ENCODE measurements at places on chromosomes 11 and 22.

DNA sequence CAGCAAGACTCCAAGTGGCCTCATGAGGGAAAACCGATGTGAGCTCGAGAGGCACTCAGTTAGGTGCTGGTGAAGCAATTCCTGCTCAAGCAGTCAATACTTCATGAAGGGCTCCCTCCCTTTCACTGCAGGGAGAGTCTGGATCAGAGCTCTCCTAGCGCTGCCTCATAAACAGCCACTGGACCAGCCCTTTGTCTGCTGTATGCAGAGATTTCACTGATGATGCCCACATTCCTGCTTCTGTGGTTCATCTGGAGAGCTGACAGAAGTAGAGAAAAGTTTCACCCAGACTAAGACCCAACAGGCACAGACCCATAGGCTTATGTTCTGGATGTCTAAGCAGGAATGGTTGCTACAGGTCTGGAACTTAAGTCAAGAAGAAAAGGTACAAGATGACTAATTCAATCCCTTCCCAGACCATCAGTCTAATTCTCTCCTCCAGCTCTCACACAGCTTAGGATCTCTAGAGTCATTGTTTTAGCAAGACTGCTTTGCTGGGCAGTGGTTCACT, 4.0 kb downstream of the UCP2 start:
- no peak for DNase-seq

GRCh38 chr11:2987881-2988861, 4.0 kb downstream of the NAP1L4 start:
- DNase-seq: no peak

DNA sequence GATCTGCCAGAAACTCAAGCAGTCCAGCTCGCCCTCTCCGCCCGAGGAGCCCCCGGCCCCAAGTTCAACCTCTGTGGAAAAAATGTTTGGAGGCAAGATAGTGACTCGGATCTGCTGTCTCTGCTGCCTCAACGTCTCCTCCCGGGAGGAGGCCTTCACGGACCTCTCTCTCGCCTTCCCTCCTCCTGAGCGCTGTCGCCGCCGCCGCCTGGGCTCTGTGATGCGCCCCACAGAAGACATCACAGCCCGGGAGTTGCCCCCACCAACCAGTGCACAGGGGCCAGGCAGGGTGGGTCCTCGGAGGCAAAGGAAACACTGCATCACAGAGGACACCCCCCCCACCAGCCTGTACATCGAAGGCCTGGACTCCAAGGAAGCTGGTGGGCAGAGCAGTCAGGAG, 20.8 kb downstream of the USP35 start:
- no peak for DNase-seq

GRCh38 chr11:76075716-76076115, 130.6 kb downstream of the WNT11 start:
- no peak for DNase-seq

DNA sequence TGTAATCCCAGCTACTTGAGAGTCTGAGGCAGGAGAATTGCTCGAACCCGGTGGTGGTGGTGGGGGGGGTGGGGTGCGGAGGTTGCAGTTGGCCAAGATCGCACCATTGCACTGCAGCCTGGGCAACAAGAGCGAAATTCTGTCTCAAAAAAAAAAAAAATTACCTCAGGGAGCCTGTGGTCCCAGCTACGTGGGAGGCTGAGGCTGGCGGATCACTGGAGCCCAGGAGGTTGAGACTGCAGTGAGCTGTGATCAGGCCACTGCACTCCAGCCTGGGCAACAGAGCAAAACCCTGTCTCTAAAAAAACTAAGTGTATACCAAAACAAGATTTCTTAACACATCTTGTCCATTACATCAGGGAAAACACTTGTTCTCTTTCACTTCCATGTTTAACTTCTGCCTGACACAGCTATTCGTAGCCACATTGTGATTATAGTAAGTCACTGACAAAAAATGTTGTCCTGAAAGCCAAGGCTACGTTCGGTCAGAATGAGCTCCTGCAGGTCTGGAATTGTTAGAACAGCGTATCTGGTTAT, 1.4 kb downstream of the TMEM80 start:
- no peak for DNase-seq

DNA sequence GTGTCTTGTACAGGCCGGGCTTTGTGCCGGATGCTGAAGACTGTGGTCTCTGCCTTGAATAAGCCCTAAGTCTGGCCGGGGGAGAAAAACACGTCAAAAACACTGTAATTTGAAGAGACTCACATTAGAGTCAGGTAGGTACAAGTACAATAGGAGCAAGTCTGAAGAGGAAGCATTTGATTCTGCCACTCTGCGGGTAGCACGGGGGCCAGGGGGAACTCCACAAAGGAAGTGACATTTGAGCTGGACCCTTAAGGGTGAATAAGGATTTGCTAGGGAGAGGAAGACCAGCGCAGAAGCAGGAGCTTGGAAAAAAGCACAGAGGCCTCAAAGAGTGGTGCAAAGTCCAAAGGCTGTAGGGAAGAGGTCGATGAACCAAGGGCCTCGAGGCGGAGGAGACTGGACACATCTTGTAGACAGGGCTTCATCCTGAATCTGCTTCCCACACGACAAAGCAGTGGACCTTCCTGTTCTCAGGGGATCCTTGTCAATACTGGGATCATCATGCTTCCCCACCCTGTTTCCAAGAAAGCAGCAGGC, 38.7 kb downstream of the BUD13 start:
- no peak for DNase-seq

GRCh38 chr11:119673759-119674336, 55.2 kb downstream of the NECTIN1 start:
- no peak for DNase-seq

GRCh38 chr11:16049611-16050010, 306.7 kb downstream of the SOX6 start:
- no peak for DNase-seq

- DNase-seq: no peak
These were observed 29.1 kb downstream of the BRD1 start for GRCh38 chr22:49798486-49799151.

- DNase-seq: no peak
These were observed 745.0 kb downstream of the NTM start for GRCh38 chr11:132115454-132115853.

DNA sequence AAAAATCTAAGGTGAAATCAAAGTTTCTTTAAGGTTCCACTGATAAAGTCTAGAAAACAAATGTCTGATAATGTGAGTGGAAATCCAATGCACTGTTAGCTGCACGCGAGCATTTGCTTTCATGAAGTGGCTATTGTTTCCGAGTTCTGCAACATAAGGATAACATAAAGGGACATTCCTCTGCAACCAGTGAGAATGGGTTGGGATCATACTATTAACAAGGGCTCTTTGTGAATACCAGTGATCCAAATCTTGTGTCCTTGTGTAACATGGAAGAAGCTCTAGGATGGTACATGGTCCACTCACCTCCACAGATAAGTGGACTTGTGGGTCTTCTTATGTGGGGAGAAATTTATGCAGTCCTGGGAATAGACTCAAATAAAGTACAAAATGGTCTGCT, 24.6 kb downstream of the APIP start:
- DNase-seq: no peak

DNA sequence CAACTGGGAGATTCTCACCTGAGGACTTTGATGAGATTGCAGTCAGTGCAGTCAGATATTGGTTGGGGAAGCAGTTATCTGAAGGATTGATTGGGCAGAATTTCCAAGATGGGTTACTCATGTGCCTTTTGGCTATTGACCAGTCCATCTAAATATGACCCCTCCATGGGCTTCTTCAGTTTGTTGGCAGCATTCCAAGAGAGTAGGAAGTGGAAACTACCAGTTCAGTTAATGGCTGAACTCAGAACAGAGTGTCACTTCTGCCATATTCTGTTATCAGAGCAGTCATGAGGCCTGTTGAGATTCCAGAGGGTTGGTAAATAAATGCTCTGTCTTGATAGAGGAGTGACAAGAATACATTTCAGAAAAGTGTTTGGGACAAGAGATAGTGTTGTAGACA, 71.0 kb downstream of the CYP2R1 start:
- DNase-seq: no peak

DNA sequence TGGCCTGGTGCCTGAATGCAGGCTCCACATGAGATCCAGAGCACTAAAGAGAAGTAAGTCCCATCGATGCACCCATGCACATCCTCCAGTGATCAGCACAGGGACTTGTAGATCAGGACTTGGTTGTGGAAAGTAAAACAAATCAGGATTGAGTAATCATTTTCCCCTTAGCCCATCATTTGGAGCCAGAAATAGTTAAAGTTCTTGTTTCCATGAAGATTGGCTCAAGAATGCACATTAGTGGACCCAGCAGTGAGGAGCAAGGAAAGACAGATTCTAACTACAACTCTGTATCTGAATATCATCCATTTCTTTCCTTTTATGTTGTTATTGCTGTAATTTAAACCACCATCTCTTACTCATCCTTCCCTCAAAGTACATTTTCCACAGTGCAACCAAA, 19.1 kb downstream of the CCDC83 start:
- DNase-seq: no peak

DNA sequence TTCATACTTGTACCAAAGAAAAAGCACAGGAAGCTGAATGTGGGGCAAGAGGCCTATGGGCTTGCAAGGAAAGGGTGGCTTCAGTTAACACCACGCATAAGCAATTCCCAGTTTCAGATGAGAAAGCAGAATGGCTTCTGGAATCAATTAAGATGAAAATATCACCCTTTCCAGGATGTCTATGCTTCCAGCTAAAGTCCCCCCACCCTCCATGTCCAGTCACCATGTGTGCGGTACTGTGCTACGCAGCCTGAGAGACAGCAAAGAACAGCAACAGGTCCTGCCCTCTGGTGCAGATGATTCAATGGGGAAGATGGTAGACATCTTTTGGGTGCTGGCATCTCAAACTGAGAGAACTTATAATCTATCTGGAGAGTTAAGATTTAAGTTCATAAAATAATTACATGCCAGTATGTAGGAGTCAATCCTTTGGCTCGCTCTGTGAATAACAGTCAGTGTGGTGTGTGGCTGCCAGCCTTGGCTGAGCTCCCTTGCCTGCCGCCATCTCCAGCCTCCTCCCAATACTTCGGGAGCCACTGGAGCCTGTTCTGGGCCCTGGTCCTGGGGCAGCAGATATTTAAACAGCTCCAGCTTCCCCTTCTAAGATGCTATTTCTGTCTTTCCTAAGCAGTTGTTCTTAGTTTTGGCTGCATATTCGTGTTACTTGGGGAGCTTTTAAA, 44.5 kb downstream of the ME3 start:
- DNase-seq: no peak

DNA sequence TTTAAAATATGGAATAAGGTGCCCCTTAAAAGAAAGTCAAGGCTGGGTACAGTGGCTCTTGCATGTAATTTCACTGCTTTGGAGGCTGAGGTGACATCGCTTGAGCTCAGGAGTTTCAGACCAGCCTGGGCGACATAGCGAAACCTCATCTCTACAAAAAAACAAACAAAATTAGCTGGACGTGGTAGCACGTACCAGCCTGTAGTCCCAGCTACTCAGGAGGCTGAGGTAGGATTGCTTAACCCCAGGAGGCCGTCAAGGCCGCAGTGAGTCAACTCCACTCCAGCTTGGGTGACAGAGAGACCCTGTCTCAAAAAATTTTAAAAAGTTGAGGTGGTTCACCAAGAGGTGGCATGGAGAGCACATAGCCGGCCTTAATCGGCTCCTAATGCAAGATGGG, 17.7 kb upstream of the ADORA2A start:
- no peak for DNase-seq

DNA sequence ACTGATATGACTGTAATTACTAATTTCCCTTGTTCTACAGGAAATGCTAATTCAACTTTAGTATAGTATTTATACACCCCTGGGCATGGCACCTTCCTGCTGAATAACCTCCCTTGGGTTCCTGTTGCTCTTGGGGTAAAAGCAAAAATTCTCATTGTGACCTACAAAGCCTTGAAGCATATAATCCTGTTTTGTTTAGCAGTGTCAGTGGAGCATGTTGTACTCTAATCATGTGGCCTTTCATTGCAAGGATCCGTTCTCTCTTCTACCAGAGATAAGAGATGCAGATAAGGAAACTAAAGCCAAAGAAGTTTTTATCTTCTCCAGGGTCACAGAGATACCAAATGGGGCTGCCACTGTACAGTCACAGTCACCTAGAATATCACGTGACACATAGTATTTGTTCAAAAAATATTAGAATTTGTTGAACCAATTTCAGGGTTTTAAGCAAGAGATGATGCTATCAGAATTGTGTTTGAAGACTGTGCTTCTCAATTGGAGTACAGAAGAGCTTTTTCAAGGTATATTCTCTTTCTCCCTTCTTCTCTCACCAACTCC, 25.1 kb downstream of the CSRP3 start:
- DNase-seq: no peak

DNA sequence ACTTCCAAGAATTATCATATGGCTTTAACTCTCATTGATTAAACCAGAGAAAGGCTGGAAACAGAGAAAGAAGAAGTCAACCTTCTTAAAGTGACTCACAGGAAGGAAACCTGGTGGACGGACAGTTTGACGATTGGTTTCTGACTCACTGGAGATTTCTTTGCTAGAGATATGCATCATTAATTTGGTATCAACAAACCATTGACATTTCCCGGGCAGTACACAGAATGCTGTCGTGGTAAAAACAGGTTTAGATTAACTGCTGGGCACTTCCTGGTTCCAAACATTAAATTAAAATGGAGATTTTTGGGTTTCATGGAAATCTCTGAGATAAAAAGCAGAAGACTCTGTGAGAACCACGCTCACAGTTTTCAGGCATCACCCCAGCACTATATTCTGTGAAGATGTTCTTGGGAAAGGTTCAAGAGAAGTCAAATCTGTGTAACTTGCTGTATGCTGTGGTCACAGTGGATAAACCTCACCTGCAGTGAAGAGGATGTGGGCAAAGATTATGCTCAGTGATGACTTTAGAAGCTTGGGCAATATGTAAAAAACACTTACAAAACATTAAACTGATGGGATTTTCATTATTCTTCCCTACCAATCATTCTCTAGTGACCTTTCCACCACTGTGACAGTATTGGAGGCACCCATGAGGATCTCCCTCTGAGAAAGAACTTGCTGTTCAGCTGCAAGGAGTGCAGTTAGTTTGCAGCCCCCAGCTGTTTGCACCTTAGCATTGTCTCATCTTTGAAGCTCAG, 61.1 kb upstream of the CD44 start:
- no peak for DNase-seq

DNA sequence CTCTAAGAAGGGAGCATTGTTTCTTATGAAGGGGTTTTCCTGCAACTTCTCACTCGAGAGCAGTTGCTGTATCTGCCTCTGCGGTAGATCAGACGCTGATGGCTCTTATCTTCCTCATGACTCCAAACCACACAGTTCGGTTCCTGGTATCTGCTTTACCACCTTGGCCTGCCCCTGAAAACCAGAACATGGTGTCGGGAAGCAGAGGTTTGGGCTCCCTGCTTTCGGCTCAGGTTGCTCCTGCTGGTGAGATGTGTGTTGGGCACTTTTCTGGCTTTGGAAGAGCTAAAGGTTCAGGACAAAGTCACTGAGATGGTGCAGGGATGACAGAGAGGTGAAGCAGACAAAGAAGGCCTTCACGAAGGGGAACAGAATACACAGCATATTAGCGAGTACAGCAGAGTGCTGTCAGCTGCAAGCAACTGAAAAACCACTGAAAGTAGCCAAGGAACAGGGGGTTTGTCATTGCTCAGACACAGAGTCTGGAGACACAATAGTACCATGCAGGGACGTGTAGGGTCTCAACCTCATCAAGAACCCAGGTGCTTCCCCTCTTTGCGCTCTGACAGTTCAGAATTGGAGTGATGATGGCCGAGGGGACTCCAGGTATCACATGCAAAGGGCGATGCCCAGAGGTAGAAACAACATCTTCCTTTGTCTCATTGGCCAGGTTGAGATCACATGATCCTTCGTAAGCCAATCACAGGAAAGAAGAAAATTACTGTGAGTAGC, 11.9 kb upstream of the CSF2RB start:
- DNase-seq: no peak

Data from T1000 (cell line).